Kidney glomerular epithelial cell (primary cell): ENCODE measurements at places on chromosomes 1 and 21.

GRCh38 chr1:14263225-14263624, 335.3 kb upstream of the KAZN start:
- DNase-seq = no peak

DNA sequence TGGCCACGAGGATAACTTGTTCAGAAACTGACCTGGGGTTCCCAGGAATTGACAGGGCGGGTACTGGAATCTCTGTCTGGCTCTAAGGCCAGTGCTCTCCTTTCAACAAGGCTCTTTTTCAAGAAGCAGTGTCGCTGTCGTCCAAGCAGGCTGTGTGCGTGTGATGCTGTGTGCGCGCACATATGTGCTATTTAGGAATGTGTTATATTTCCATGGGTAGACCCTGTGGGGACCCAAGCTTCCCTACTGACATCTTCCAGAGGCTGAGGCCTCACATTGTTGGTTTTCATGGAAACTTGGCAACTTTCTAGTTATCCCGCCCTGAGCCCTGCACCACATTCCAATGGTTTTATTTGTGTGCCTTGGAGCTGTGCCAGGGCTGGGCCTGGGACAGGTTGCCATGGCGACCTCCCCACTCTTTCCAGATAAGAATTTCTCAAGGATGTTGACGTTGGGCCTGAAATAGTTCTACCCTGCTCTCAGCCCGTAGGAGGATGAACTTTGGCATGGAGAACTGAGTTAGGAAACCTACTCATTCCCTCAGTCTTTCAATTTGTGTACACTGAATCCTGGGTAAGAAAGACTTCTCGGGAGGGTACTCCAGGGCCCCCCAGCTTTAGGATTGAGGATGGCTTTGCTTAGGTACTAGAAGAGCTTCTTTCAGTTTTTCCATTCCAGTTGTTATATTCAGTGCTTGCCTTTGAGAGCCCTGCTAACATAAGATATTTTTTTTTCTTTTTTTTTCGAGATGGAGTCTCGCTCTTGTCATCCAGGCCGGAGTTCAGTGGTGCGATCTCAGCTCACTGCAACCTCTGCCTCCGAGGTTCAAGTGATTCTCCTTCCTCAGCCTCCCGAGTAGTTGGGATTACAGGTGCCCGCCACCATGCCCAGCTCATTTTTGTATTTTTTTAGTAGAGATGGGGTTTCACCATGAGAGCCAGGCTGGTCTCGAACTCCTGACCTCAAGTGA, 38.8 kb upstream of the SRSF10 start:
- DNase-seq = peak; percentile 99

- DNase-seq = peak; percentile 13
These were observed 7.2 kb downstream of the METTL13 start for GRCh38 chr1:171788696-171789095.

- DNase-seq = no peak
These were observed 254.1 kb downstream of the TRABD2B start for GRCh38 chr1:47742890-47743760.

DNA sequence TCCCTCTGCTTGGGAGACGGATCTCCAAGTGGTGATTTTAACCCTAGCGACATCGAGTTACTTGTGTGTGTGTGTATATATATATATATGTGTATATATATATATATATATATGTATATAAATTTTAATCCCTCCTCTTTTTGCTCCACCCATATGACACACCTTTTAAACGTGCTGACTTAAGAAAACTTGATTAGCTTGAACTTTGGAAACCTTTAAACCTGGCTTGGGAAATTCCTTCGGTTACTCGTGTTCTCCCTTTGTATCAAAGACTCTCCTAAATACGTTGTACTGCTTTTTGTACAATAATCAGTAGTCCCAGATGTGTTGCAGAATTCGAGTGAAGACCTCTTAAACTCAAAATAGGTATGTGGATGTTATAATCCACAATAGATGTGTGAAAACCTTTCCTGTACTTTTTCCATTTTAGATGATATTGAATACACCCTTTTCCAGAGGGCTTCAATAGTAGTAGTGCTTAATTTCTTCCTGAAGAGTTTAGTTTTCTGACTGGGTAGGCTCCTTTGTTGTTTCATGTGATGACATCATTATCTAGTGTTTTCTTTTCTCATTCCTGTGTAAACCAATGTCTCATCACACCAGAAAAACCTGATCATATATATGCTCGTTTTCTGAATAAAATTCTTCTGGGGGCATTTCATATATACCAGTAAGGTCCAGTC, 1.4 kb downstream of the RNF11 start:
- peak; percentile 68 for DNase-seq

GRCh38 chr1:219465212-219466093, 147.5 kb downstream of the ZC3H11B start:
- DNase-seq = peak; percentile 67
